NCI-H345 (cell line): ENCODE measurements at places on chromosomes 6 and 20.
A peak's percentile ranks its signal among the peaks of the same experiment; 100 is the strongest.

- DNase-seq, result no peak
Observed at GRCh38 chr6:41647061-41647511, 8.8 kb downstream of the MDFI start.

- no peak for DNase-seq
Observed at GRCh38 chr6:168615837-168616236, 174.9 kb downstream of the SMOC2 start.

- DNase-seq, result no peak
Observed at GRCh38 chr6:56944661-56945060, 10.2 kb upstream of the BEND6 start.

DNA sequence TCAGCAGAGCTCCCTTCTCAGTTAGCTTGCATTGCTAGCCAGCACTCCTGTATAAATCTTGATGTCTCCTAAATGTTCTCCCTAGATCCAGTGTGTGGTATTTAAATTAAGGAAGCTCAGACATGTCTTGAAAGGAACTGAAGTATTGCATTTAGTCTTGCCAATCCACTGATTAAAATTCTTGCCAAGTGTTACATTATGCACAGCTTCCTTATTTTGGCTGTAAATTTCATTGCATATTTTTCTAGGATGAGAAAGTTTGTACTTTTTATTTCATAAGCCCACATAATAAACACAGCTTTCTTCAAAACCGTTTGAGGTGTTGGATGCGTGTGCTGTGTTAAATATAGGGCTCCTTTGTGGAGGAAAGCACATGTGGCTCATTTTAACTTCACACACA is 329.8 kb upstream of the FLRT3 start:
- DNase-seq, result no peak

DNA sequence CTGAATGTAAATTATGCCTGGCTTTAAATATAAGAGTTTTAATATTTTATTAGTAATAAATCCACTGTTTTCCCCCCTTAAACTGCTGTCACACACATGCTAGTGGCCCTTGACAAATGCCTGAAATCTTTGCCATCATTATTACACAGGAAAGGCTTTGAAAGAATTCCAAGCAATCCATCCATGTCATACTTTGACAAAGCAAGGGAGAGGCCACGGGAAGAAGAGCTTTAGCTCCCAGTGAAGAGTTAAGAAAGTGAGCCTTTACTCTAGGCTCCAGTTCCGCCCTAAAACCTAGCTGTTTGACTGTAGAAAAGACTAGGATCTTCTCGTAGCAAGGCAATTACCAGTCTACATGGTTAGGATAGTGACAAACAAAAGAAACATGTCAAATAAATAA is 147.9 kb downstream of the GMDS start:
- no peak for DNase-seq

GRCh38 chr20:22582964-22583772 is 1.2 kb downstream of the FOXA2 start:
- DNase-seq, result peak; percentile 59

DNA sequence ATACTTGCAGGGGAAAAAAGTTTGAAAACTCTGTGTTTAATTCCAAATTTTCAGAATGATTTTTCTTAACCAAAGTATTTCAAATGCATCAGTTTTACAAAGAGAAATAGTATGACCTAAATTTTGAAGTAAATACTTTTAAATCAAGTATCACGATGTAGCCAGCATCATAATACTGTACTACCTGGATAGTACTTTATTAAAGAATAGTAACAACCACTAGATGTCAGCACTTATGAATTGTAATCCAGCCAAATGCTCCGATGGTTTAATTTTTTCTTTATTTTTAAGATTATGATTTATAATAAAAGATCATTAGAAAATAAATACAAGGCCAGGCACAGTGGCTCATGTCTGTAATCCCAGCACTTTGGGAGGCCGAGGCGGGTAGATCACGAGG is 37.2 kb upstream of the HACE1 start:
- DNase-seq, result no peak

GRCh38 chr6:5175635-5176034 is 85.1 kb downstream of the LYRM4 start:
- DNase-seq, result no peak

GRCh38 chr20:57619051-57619831 is 985 bp downstream of the ZBP1 start:
- DNase-seq, result no peak

DNA sequence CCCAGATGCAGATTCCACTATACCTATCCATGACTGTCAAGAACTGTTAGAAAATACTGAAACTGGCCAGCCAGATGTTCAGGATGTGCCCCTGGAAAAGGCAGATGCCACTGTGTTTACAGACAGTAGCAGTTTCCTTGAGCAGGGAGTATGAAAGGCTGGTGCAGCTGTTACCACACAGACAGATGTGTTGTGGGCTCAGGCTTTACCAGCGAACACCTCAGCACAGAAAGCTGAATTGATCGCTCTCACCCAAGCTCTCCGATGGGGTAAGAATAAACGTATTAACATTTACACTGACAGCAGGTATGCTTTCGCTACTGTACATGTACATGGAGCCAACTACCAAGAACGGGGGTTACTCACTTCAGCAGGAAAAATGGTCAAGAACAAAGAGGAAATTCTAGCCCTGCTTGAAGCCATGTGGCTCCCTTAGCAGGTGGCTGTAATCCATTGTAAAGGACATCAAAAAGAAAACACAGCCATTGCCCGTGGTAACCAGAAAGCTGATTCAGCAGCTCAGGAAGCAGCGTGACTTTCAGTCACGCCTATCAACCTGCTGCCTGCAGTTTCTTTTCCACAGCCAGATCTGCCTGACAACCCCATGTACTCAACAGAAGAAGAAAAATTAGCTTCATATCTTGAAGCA is 459.7 kb upstream of the HTR1E start:
- DNase-seq, result no peak

- DNase-seq, result no peak
Observed at GRCh38 chr6:170150590-170150945, 140.3 kb downstream of the DLL1 start.

GRCh38 chr6:135493218-135493961 is 4.2 kb downstream of the AHI1 start:
- no peak for DNase-seq

DNA sequence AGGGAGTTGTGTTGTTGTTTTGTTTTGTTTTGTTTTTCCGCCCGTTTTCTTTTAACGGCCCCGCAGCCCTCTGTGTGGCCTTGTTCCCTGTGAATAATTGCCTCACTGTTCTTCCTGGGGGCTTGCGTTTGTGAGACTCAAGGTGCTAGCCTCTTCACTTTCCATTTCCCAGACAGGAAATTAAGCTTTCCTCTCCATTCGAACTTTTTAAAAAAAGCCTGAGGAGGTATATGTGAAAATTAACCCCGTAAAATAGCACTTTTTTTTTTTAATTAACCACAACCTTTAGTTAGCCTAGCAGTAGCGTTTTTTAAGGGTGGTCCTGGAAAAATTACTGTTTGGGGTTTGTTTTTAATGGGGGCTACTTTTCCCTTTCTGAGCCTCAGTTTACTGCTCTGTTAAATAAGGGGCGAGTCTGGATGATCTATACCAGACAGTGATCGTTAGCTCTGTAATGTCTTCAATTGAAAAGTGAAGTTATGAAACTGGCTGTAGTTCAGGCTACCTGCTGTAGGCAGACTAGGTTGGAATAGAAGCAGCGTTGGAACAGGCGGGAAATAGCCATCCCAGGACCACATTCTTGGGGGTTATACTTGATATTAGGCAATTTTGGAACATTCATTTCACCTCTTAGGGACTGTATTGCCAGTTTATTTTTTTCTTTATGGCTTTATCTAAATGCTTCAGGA is 1.7 kb downstream of the STX16 start:
- no peak for DNase-seq

DNA sequence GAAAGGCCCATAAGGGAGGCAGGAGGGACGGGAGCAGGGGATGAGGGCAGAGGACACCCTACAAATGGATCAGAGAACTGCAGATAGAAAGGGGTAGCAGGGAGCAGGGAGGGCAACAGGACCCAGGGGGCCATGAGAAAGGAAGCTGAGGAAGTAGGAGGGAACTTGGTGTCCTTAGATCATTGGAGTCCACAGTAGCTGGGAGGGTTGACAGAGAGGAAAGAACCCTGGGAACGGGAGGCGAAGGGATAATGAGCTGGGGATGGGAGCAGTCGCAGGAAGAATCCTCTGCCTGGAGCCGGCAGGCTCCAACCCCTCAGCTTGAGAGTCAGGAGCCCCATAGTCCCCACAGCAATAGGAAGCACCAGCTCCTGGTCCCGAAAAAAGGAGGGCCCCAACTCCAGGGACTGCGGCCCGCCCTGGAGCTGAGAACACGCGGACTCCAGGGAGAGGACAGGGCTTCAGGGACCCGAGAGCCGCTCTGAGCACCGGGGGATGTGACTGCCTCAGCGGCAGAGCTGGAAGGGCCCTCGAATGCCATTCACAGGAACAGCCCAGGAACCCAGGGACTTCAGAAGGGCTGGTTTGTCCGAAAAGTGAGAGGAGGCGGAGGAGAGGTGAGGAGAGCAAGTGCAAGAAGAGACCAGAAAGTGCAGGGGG is 32.7 kb downstream of the HLA-A start:
- no peak for DNase-seq

DNA sequence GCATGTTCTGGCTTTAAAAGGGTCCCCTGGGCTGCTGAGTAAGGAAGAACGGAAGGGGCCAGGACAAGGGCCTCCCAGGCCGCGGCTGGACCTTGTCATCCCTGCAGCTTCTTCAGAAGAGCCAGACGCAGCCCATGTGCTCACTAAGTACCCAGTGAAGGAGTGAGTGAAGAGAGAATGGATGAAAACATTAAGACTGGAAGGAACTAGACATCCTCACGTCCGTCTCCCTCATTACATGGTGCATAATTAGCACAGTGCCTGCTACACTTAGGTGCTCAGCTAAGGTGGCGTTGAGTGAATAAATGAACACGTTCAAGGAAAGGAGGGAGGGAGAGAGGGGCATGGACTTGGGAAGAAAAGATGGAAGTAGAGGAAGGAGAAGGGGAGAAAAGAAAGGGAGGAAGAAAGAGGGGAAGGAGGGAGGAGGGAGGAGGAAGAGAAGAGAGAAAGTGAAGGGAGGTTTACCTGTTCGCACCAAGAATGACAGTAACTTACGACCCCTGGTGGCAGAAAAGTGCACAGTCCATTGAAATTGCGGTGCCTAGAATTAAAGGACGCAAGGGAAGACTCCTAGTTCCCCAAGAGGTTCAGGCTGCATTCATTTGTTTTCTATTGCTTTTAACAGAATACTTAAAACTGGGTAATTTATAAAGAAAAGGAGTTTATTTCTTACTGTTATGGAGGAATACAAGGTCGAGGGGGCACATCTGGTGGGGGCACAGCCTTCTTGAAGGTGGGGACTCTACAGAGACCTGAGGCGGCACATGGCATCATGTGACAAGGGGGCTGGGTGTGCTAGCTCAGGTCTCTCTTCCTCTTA is 8.0 kb downstream of the TP53RK start:
- peak; percentile 78 for DNase-seq

DNA sequence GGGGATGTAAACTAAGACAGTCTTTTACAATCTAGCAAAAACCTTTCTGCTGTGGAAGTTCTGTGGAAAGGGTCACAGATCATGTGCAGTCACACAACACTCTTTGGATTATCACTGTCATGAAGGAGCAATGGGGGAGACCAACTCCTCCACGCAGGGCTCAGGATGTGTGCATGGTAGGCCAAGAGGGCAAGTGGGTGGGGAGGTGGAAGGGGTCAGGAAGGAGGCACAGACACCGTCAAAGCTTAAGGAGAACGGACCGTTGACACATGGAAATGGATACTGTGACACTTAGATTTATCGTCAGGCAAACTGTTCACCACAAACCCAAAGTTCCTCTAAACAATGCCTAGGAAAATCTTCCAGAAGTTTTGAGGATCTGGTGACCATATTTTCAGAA is 215.8 kb downstream of the PAX1 start:
- no peak for DNase-seq

GRCh38 chr6:28353356-28353755 is 3.6 kb downstream of the ZKSCAN3 start:
- DNase-seq, result no peak

DNA sequence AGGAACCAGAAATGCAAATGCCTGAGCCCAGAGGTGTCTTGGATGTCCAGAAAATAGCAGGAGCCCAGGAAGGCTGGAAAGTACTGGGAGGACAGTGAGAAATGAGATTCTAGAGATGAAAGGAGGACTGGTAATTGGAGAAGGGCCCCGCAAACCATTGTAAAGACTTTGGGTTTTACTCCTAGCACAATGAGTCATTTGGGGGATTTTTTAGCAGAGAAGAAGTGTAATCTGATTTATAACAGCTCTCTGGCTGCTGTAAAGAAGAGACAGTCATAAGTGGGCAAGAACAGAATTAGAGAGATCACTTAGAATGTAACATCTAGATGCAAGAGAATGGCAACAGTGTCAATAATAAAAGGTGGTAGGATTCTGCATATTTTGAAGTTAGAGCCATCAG is 40.2 kb downstream of the SLC35F1 start:
- DNase-seq, result no peak

GRCh38 chr6:39088331-39088730 is 26.7 kb downstream of the SAYSD1 start:
- DNase-seq, result no peak

- no peak for DNase-seq
Observed at GRCh38 chr6:107444277-107444676, 15.1 kb downstream of the PDSS2 start.

DNA sequence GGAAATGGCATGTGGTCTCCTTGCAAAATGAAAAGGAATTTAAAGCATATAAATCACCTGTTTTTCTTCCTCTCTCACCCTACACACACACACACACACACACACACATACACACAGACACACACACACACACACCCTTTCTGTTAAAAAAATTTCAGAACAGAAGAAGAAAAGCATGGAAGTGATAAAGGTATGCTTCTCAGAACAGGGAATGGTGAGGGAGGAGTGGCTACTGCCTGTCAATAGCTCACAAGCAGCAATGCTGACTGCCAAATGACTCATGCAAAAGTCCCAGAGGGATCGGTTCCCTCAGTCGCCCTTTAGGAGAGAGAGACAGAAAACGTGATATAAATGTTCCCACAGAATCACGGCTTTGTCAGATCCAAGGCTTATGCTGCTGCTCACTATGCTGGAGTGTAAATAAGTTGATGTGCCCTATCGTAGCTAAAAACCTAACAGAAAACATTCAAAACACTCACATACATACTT is 102.6 kb downstream of the IBTK start:
- DNase-seq, result no peak

DNA sequence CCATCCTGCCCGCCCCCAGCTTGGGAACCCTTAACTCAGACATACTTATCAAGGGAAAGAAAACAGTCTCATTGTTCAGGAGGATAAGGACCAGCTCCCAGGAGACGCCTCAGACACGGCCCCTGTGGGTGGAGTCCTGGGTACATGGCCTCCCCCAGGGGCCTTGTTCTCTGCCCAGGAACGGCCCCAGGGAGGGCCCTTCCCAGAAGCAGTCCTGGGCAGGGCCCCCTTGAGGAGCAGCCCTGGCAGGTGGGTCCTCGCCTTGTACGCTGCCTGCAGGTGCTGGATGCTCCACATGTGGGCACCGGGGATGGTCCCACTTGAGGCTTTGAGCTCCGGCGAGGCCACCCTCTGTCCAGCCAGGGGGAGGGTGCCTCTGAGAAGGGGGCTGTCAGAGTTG is 4.5 kb upstream of the GATA5 start:
- DNase-seq, result peak; percentile 38

GRCh38 chr6:46795816-46796215 is 2.6 kb downstream of the MEP1A start:
- DNase-seq, result no peak
